NCI-H1694 (cell line): ENCODE measurements at places on chromosomes 12 and 14.

DNA sequence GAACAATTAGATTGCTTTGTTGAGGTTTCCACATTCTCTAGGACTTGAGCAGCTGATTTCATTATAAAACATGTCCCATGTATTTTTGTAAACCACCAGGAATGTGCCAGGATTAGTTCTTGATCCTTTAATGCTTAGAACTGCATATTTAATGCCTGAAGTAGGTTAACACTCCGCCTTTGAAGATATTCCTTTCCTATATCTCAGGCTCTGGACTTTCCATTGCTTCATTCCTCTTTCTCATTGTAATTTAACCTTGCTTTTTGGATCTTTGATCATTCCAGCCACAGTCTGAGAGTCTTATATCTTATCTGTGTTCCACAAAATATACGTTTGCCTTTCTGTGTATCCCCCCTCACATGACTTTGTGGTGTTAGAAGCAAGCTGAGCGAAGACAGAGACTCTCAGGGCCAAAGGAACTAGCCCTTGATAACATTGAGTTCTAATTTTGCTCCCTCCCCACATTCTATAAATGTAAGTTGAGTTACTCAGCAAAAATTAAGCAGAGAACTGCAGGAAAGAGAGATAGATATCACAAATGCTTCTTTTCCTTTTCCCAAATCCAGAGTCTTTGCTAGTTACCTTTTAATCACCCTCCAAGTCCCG is 2.4 kb upstream of the CLEC1B start:
- no peak for DNase-seq

DNA sequence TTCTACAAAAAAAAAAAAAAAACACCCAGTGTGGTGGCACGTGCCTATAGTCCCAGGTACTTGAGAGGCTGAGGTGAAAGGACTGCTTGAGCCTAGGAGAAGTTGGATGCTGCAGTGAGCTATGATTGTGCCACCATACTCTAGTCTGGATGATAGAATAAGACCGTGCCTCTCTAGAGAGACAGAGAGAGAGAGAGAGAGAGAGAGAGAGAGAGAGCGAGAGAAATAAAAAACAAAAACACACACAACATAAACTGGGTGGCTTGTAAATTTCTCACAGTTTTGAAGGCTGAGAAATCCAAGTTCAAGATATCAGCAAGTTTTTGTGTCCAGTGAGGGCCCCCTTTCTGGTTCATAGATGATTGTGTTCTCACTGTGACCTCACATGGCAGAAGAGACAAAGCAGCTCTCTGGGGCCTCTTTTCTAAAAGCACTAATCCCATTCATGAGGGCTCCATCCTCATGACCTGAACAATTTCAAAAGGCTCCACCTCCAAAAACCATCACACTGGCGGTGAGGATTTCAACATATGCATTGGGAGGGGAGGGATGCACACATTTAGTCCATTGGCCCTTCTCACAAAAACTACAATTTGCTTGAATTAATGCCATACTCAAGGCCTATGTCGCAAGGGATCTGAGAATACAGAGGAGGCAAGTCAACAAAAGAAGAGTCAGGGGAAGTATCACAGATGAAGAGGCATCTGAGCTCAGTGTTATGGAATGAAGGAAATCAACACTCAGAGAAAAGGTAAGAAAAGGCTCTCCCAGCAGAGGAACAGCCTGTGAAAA is 94.9 kb downstream of the PPM1H start:
- DNase-seq = no peak

- DNase-seq = no peak
Observed at GRCh38 chr14:76615331-76615730, 145.9 kb upstream of the VASH1 start.

GRCh38 chr12:115752913-115753726 is 524.4 kb downstream of the MED13L start:
- DNase-seq = peak; percentile 33
